Effector CD8-positive, alpha-beta T cell (primary cell): ENCODE measurements at places on chromosomes 5 and 9.

GRCh38 chr5:126754609-126755008 lies 22.3 kb upstream of the LMNB1 start:
- DNase-seq = no peak

- DNase-seq = no peak
Measured at GRCh38 chr9:138117101-138117750, 239.6 kb downstream of the CACNA1B start.

DNA sequence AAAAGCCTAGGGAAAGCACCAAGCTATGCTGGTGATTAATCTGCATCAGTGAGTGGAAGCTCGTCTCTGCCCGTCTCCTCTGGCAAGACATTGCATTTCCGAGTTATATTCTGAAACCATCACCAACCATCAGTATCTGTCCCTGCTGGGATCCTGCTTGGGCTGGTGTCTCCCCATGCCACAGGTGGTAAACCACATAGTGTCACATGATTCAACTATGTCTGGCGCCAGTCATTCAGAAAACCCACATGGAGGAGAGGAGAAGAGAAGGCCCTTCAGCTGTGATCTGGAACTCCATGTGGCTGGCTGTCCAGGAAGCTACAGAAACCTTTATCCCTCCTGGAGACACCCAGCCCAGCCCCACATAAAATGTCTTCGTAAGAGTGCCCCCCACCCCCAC lies 4.8 kb downstream of the IL9 start:
- DNase-seq = no peak

- DNase-seq = no peak
Measured at GRCh38 chr5:179319741-179320281, 25.4 kb downstream of the ADAMTS2 start.

GRCh38 chr9:133429641-133430161 lies 7.5 kb downstream of the ADAMTS13 start:
- no peak for DNase-seq

GRCh38 chr9:94865582-94866452 lies 139.3 kb downstream of the AOPEP start:
- DNase-seq = no peak
